ENCODE measurements at places on chromosomes 4 and X.

DNA sequence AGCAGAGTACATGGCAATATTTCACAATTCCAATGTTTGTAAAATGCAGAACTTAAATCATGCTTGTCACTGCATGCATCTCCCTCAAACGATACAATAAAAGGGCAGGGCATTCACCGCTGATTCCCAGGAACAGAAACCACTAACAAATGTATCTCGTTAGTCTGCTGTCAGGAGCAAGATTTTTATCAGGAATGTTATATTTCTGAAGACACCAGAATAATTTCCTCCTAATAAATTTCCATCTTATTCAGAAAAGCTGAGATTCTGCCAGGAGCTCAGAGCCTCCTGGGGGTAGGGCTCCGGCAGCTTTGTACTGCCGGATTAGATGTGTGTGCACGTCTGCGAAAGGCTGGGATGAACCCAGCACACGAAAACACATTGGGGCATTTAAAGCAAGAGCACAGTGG is 54.0 kb upstream of the LDB2 start:
- DNase-seq = no peak

DNA sequence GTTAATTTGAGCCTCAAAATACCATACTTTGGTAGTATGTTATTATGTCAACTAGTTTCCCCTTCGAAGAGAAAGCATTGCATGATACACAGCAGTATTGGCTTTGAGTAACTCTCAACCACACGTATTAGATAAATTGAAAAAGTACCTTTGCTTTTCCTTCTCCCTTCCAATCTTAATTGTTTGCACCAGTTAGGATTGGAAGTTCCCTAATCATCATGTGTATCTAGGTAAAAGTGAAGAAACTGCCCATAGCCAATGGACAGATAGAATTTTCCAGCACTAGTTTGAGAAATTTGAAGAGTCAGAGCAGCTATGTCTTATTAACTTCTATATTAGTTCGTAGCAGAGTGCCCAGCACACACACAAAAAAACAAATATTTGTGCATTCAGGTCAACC is 241.3 kb downstream of the COX7B2 start:
- DNase-seq = no peak

DNA sequence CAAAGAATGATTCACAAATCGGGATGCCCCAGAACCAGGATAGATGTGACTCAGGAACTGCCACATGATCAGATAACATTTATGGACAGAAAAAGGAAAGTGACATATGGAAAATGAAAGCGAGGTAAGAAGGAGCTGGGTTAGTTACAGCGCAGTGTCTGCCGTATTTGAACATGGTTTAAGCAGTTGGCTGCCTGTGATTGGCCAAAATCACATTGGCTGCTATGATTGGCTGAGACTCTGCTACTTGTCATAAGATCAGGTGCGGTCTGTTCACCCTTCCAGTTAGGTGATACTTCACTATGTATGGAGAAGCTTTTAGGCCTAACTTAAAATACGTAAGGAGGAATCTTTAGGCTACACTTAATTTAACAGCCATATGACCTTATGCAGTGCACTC is 322.7 kb upstream of the HAND2 start:
- DNase-seq = no peak

GRCh38 chr4:150584111-150584915 is 2.4 kb downstream of the MAB21L2 start:
- DNase-seq = no peak

- no peak for DNase-seq
Observed at GRCh38 chrX:12843061-12843667, 23.7 kb upstream of the TLR7 start.

DNA sequence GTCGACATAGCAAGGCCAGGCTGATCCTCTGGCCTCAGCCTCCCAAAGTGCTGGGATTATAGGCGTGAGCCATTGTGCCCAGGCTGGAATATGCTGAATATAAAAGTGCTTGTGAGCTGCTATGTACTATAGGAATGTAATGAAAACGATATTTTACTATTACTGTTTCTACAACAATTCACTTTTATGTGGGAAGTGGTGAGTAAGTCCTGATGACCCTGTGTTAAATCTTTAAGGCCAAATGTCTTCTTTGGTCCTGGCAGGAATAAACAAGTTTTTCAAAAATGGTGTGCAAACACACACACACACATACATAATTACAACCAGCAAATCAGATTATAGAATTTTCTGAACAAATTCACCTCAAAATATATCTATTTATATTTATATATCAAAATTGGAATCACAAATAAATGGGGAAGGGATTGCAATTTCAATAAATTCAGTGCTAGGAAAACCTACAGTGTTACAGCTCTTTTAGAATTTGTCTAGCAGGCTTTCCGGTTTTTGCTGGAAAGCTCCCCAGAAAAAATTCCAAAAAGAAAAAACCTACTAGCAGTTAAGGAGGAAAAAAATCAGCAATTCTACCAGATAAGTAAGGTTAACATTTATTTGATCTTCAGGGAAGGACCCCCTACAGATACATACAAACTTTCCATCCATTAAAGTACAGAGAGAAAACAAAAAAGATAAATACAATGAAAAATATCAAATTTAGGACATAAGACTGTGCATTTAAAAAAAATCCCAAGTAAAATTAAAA is 17.9 kb downstream of the SMIM14 start:
- DNase-seq = no peak

GRCh38 chr4:42284030-42284429 is 113.3 kb upstream of the SHISA3 start:
- DNase-seq = no peak

- DNase-seq = peak; percentile 17
Observed at GRCh38 chr4:82785611-82786400, 12.8 kb downstream of the SCD5 start.

GRCh38 chr4:3638080-3638795 is 106.0 kb upstream of the LRPAP1 start:
- DNase-seq = no peak

- no peak for DNase-seq
Observed at GRCh38 chr4:158170691-158171561, 1.9 kb downstream of the GASK1B start.

DNA sequence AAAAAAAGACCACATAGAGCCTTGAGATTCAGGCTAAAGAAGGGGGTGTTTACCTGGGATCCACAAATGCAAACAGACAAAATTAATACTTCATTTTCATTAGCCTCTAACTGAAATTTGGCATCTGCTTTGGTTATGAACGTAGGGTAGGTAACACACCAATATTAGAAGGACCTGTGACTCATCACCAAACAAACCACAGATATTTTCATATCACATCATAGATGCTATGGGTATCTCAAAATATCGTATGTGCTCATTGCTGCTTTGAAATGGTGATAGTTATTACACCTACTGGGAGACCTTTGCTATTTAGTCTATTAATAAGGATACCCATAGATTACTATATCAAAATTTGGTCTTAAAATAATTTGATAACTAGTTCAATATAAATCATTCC is 180.6 kb upstream of the MAP3K15 start:
- no peak for DNase-seq

DNA sequence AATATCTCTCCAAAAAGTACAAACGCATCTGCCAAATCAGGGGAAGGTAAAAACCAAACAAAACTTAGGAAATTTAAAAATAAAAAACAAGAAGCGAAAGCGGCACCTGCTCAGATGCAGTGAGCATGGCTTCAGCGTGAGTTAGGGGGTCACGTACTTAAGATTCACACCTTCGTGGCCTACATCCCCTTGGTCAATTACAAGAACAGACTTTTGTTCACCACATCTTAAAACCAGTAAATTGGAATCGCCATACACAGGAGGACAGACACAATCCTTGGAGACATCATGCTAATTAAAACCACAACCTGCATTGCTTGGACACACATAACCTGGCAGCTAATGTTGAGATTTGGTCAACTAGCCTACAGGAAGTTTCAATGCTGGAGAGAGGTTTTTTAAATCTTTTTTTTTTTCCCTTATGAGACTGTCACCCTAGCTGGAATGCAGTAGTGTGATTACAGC is 12.5 kb upstream of the SEL1L3 start:
- no peak for DNase-seq

DNA sequence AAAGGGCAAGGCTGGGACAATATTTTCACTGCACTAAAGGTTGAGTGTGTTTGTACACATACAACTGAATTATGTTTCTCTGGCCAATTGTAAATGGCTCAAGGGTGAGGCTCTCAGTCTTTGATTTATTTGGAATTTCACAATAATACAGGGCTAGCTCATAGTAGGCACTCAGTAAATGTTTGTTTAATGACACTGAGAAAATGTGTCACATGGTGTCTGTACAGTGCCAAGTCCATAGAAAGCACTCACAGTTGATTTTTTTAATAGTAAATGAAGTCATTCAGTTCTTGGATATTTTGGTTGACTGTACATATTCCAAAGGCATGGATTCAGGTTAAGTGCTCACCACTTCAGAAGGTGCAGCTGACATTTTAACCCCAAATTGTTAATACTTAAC is 176.4 kb downstream of the IL1RAPL2 start:
- no peak for DNase-seq
